Choroid plexus epithelial cell (primary cell): ENCODE measurements at places on chromosomes 4 and X.

DNA sequence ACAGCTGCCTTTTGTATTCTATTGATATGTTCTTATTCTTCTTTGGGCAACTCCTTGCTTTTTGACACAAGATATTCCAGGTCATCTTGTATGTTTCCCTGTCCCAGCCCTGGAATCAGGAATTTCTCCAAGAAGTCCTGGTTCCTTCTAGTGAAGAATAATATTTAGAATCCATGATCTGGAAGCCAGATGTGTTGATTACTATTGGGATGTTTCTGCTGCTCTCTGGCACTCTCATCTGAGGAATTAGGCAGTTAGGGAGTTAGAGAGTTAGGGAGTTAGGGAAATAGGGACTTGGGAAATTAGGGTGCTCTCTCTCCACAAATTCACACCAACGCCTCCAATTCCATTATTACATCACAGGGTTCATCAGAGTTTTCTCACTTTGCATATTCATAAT, 191.2 kb downstream of the ZNF330 start:
- DNase-seq: no peak

GRCh38 chrX:17788956-17789562, 51.8 kb downstream of the SCML1 start:
- no peak for DNase-seq

DNA sequence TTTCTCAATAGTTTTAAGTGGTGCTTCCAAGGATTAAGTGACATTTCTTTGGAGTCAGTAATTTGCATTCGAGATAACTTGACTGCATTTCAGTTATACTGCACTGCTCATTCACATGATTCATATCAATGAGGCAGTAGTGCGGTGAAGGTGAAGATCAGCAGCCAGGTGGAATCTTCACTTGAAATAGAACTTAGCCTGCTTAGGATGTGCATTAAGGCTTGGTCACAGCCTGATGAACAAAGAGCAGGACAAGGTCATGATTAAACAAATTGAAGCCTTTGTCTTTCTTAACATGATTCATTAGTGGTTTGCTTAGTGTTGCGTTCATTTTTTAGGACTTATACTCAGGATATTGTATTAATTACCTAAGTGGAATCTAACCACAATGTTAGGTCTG, 212.1 kb upstream of the GALNTL6 start:
- no peak for DNase-seq

DNA sequence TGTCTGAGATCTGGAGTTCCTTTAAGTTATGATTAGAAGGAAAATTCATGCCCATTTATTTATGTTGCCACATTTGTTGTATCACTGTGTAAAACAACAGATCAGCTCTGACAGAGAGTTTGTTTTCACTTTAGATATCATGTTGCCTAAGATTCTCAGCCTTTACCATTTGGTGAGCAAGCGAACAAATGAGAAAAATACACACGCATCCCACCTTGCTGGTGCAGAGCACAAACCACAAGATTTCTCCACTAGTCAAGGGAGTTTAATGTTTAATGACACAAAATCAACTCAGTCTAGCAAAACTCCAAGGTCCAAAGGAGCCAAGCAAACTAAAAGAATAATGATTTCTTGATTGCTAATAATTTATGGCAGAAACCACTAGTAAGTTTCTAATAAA, 27.7 kb downstream of the FGF5 start:
- no peak for DNase-seq

- DNase-seq: no peak
Observed at GRCh38 chrX:10598540-10598939, 21.8 kb downstream of the MID1 start.

DNA sequence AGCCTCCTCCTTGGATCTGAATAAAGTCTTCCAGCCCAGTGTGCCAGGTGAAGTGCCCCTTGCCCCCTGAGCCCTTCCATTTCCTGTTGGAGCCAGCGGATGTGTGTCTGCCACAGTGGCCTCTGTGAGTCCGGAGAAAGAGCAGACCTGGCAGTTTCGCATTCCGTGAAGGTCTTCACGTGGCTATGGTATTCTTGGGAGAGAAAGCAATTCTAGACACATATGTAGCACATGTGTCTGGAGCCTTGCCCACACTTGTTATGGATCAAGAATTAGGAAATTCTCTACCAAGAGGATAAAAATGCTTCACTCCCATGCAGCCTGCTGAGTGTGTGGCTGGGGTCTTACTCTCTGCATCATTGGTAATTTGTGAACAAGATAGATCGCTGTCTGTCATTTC, 130.9 kb downstream of the REPS2 start:
- DNase-seq: no peak

GRCh38 chr4:24850674-24851073, 55.3 kb downstream of the SOD3 start:
- DNase-seq: peak; percentile 85

DNA sequence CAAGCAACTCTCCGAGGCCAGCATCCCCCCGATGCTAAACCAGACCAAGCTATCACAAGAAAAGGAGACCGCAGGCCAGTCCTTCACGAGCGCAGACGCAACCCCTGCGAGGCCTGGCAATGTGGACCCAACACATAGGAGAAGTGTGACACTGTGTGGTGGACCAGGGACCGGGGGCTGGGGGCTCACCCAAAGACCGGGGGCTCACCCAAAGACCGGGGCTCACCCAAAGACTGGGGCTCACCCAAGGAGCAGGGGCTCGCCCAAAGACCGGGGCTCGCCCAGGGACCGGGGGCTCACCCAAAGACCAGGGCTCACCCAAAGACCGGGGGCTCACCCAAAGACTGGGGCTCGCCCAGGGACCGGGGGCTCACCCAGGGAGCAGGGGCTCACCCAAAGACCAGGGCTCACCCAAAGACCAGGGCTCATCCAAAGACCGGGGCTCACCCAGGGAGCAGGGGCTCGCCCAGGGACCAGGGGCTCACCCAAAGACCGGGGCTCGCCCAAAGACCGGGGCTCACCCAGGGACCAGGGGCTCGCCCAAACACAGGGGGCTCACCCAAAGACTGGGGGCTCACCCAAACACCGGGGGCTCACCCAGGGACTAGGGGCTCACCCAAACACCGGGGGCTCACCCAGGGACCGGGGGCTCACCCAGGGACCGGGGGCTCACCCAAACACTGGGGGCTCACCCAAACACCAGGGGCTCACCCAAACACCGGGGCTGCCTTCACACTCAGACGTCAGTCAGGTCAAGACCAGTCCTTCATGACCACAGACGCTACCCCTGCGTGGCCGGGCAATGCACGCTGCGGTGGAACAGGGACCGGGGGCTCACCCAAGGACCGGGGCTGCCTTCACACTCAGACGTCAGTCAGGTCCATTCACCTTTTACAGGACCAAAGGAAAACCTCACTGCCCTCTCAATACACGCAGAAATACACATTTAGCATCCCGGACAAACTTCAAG, 32.9 kb downstream of the PPP2R3B start:
- DNase-seq: no peak

DNA sequence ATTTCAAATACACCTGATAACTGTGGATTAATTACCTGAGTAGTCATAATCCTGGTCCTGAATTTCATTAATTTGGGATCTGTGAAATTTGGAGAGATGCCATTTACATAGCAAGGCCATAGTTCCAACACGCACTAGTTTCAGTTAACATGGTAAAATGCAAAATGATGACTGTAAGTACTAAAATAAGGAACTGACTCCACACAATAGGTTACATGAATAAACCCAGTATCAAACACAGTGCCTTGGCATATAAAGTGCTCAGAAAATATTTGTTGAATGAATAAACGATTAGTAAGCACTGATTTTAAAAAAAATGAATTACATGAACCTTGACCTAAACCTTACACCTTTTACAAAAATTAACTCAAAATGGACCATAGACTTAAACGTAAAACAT, 9.0 kb downstream of the FBXO8 start:
- no peak for DNase-seq

- no peak for DNase-seq
Observed at GRCh38 chrX:39854772-39855747, 242.7 kb downstream of the BCOR start.

DNA sequence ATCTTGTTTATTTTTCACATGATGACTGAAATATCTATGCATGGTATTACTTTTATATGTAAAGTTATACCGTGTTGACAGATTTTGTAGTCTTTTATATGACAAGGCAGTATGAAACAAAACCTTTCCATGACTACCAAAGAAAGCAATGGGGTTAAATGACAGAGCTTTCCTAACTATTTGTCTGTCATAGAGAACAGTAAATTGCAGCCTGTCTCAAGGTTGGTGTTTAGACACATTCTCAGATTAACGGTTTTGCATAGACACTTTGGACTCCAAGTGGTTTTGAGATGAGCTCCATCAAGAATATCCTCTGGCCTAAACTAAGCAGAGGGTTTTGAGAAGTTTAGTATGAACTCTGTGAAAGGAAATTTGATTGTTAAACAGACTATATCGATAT, 180.7 kb upstream of the TENM3 start:
- DNase-seq: peak; percentile 23

DNA sequence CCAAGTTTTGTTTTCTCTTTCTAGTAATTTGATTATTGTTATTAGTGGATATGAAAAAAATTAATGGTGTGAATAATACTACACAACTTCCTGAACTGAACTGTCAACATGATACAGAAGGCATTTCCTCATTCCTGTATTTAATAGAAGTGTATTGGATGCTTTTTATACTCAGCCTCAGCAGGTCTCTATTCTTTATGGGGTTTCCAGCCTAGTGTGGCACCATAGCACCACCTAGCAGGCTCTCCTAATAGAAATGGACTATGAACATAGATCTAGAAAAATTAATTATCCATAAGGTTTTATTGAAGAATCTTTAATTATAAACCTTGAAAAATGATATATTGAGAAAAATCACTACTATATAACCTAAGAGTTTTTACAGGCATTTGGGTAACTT, 52.4 kb downstream of the GLRB start:
- DNase-seq: peak; percentile 77

DNA sequence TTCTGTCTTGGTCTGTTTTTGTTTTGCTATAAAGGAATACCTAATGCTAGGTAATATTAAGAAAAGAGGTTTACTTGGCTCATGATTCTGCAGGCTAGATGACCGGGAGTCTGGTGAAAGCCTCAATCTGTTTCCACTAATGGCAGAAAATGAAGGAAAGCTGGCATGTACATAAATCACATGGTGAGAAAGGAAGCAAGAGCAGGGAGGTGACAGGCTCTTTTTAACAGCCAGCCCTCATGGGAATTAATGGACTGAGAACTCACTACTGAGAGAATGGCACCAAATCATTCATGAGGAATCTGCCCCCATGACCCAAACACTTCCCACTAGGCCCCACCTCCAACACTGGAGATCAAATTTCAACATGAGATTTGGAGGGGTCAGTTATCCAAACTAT, 27.6 kb downstream of the SATL1 start:
- DNase-seq: no peak

DNA sequence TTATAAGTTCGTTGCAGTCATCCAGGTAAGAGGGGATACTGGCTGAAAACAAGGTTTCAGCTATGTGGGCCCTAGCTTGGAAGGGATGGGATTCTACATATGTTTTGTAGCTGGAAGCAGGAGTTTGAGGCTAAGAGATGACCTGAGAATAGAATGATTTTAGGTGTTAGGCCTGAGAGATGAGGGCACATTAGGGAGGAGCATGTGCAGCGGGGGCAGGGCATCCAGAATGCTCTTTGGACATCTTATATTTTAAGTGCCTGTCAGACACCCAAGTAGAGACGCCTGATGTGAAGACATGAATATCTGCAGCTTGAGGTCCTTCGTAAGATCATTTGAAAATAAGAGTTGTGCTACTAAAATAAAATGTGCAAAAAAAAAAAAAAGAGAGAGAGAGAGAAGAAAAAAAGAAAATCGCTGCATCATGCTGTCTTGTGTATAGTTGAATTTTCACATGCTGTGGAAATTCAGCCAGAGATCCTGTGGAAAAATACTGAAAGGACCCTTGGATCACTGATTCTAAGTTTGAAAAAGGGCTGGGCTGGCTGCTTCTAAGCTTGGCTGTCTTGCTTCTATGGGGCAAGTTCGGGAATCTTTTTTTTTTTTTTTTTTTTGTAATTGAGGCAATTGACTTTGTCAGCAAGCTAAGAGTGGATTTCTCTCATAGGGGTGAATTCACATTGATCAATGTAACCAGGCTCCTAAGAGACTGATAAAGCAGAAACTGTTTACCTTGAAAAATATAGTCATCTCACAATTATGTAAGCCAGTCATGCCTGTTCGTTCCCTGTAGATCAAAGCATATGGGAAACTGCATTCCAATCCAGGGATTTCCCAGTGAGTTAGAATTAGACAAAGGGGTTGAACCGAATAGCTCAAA, 341.0 kb upstream of the GATB start:
- no peak for DNase-seq

DNA sequence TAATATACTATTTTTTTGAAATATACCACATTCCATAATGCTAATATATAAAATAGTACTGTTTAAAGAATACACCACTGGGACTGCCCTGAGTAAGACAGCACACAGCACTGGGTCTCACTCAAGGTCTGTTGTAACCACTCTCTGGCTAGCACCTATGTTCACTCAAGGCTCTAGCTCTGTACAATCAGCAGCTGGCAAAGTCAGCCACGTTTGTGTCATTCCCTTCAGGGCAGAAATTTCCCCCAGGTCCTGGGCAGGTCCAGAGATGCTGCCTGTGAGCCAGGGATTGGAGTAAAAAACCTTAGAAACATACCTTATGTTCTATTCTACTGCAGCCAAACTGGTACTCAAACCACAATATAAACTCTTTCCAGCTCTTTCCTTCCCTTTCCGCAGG, 1160.2 kb upstream of the ADGRL3 start:
- no peak for DNase-seq

GRCh38 chr4:113955948-113956347, 23.5 kb downstream of the ARSJ start:
- DNase-seq: no peak

GRCh38 chrX:21740329-21741274, 17.3 kb downstream of the SMPX start:
- peak; percentile 85 for DNase-seq

DNA sequence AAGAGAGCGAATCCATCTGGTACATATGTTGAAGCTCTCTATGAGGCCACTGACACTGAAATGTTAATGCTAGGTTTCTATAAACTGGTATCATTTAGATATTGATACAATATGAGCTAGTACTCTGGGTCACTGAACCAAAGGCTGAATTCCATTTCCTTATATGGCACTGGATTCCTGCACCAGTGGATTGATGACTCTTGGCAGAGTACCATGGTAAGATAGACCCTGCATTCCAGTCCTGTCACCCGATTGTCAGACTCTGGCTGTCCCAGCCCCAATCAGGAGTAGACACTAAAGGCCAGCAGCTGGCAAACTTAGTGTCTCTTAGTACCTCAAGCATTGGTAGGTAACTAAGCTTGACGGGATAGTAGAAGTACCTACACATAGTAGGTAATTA, 44.0 kb upstream of the EOLA2 start:
- no peak for DNase-seq

- DNase-seq: no peak
Observed at GRCh38 chr4:159210975-159211374, 108.1 kb downstream of the RAPGEF2 start.

DNA sequence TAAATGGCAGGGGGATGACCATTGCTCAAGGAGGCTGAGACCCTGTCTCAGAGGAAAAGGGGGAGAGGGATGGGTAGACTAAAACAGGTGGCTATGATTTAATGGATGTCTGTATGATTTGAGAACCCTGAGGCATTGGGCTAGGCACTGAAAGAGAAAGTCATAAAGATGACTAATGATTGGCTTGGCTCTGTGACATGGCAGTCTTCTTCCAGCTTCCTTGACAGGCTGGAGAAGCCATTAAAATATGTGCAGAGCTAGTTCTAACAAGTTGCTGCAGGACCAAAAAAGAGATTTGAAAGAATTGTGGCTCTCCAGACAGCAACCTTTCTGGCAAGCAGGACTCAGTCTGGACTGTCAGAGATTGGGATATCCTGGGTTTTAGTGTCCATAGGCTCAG, 53.6 kb downstream of the AMER1 start:
- no peak for DNase-seq
